ENCODE measurements at places on chromosomes 2 and 18.

DNA sequence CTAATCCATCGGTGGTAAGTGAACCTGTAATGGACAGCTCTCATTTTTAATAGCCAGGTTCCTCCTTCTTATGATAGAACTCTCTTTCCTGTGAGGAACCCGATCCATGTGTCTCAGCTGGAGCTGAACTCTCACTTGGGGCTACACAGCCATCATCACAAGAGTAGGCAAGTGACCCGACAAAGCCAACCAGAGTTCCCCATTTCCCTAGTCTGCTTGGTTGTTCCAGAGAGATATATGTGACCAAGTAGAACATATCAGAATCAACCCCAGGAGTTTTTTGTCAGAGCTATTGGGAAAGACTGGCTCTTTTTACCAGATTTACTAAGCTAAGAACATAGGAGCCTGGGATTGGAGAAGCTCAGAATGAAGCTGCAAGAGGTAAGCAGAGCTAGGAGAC, 14.6 kb upstream of the HNRNPLL start:
- DNase-seq, result no peak

GRCh38 chr18:28999726-29000125, 822.8 kb upstream of the CDH2 start:
- no peak for DNase-seq

DNA sequence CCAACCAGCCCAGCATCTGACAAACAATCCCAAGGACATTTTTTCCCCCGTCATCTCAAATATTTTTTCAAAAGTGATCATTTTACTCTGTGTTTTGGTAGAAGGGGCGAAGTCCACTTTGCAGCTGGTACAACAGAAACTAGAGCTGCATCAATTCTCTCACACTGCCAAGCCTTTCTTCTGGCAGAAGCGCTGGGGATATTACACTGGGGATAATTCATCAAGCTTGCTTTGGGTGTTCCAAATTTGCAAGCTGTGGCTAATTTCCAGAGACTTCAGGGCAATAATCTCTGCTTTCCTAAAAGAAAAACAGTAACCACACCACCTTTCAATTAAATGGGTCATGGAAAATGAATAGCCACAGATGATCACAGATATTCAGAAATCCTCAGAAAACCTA, 238.3 kb downstream of the SLC8A1 start:
- no peak for DNase-seq

DNA sequence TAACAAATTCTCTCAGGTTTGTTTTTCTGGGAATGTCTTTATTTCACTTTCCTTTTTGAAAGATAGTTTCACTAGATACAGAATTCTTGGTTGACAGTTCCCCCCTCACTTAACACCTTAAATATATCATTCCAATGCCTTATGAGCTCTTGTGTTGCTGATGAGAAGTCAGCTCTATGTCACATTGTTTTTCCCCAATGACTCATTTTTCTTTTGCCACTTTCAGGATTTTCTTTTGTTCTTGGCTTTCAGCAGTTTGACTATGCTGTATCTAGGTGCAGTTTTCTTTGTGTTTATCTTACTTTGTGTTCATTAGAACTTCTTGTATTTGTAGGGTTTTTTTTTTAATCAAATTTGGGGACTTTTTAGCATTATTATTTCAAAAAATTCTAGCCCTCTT, 5.6 kb upstream of the RALBP1 start:
- no peak for DNase-seq

GRCh38 chr2:48755473-48755872, at the start of gene LHCGR:
Gene LHCGR (minus strand): TSS chr2:48755724. CDS start chr2:48755671, 53 bp downstream.
- no peak for DNase-seq

- no peak for DNase-seq
Observed at GRCh38 chr18:26863122-26863879, 2.2 kb downstream of the AQP4 start.

GRCh38 chr18:12599966-12600365, 57.9 kb downstream of the SPIRE1 start:
- no peak for DNase-seq

- DNase-seq, result no peak
Observed at GRCh38 chr18:1056404-1056803, 151.7 kb downstream of the ADCYAP1 start.

GRCh38 chr2:22281033-22281432, 1103.9 kb upstream of the KLHL29 start:
- no peak for DNase-seq

- no peak for DNase-seq
Observed at GRCh38 chr18:48732767-48733424, 194.1 kb downstream of the CTIF start.

DNA sequence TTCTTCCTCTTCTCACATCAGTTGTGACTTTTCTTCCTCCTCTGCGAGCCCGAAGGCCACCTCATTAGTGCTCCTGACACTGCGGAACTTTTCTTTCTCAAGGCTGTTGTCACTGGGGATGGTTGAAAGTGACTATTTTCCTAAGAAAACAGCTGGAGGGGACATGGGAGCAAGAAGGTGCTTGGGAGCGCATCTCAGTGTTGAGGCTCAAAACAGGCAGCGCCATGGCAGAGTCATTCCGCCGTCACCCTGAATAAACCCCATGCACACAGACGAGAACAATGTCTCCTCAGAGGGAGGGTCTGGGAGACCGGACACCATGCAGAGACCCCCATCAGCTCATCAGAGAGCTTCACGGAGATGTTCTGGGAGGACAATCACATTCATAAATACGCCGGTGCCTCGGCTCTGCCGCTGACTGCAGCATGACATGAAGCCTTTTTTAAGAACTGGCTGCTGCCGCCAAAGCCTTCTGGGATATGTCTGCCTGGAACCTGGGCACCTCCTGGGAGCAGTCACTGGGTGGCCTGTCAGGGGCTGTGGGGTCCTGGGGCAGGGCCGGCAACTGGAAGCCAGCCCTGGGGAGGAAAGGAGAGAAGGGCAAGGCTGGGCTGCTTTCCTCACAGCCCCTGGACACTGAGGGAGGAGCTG, 19.2 kb downstream of the ATOH8 start:
- DNase-seq, result no peak

DNA sequence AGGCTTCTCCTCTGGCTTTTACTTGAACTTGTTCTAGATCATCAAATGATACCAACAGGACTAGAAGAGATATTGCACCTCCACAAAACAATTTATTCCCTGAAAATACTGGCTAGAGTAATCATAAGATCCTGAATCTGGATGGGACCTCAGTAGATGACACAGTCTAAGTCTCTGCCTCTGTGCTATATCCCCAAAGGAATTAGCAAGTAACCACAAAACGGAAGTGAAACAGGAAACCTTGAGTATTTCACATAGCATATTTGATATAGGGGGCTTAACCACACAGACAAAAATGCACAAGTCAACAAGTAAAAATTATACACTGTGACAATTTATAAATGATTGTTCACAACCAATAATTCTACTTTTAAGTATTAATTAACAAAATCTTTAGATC, 456.9 kb upstream of the TNP1 start:
- no peak for DNase-seq

- DNase-seq, result no peak
Observed at GRCh38 chr2:181957668-181958067, 28.0 kb upstream of the PPP1R1C start.

GRCh38 chr2:115183144-115183543, 740.7 kb downstream of the DPP10 start:
- DNase-seq, result no peak

DNA sequence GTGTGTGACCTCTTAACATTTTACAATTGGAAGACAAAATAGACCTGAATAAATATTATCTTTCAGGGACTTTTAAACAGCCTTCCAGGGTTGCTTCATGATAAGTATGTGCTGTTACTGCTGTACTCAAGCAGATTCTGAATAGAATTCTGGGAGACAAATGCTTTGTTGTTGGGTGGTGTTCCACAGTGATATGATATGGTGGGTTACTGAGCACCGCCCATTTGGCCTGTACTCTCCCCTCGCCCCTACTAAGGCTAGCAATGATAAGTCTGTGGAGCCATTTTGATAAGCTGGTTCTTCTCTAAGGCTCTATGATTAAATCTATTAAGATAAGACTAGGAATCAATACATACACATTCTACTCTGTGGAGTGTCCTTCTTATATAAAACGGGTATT, 89.8 kb upstream of the ITGA4 start:
- no peak for DNase-seq

GRCh38 chr2:113190871-113191270, 17.1 kb downstream of the PSD4 start:
- no peak for DNase-seq

GRCh38 chr2:132439703-132440398, 23.2 kb downstream of the GPR39 start:
- no peak for DNase-seq

- no peak for DNase-seq
Observed at GRCh38 chr2:19527771-19528170, 169.3 kb upstream of the OSR1 start.

GRCh38 chr2:151374436-151374835, 17.0 kb downstream of the TNFAIP6 start:
- DNase-seq, result no peak

- no peak for DNase-seq
Observed at GRCh38 chr2:80467262-80467811, 162.8 kb upstream of the LRRTM1 start.

DNA sequence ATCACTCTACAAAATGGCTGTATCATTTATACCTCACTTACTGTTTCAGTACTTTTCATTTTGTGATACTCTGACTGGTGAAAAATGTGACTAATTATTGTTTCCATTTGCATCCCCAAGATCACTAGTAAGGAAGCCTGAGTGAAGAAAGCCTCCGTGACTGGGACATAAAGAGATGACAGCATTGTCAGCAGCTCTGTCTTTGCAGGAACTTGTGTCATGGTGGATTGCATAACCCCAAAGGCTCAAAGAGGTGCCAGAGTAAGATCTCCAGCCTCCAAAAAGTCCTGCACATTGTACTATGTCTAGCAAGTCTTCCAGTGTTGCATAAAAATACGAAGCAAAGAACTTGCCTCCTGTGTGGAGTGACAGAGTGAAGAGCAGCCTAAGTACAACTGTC, 187.5 kb upstream of the CRIM1 start:
- DNase-seq, result no peak

GRCh38 chr2:48691935-48692691, 63.4 kb downstream of the LHCGR start:
- no peak for DNase-seq

DNA sequence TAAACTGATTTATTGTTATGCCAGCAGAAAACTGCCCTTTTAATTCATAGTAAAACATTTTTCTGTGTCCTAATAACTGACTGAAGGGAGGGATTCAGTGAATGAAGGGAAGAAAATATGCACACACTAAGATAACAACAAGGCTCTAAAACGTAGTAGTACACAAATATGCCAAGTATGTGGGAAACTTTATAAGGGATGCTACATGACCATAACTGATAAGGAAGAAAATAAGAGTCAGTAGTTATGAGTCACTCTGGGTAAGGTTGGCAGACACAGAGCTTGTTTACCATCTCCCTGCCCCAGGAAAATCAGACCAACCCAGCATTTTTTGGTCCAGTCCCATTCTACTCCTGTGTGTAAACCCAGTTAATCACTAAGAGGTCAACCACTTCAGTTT, 124.2 kb downstream of the RPRM start:
- no peak for DNase-seq

DNA sequence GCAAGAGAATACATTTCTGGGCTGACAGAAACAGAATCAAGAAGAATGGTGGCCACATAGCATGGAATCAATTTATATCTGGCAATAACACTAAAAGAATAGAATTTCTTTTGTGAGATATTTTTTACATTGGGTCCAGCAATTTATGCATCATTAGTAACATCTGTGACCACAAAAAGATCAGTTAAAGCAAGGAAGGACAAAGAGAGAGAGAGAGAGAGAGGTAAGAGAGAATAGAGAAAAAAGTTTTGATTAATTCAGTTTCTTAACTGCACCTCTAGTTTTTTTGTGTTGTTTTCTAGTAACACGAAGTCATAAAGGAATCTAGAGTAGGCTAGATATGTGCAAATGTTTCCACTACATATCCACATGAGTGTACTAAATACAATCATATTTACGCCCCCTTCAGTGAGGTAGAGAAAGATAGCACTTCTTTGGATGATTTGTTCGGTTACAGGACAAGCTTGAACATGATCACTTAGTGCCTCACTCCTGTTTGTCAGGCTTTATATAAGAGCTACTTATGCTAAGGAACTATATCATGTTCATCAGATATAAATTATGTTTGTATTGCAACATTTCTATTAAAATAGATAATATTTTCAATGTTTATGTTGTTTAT, 247.4 kb upstream of the COL3A1 start:
- DNase-seq, result no peak

GRCh38 chr2:27255187-27255586, 7.7 kb downstream of the SLC30A3 start:
- DNase-seq, result no peak

DNA sequence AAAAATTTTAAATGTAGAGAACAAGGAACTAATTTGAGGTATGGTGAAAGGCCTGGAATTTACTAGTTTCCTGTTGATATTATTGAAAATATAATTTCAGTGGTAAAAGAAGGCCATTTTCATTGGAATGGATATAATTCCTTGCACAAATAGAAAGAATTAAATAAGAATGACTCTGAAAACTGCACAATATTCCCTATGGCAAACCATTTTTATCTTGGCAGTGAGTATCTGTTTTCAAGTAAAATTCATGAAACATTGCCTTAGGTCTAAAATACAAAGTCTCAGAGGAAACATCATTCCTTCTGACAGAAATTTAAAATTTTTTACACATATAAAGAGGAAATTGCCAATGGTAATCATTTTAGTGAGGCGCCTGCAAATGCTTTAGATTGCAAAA, 1468.3 kb downstream of the LRP1B start:
- DNase-seq, result no peak

GRCh38 chr2:44477657-44478414, 116.1 kb downstream of the CAMKMT start:
- no peak for DNase-seq

GRCh38 chr2:118032169-118033013, 18.5 kb upstream of the CCDC93 start:
- DNase-seq, result peak; percentile 69

- DNase-seq, result no peak
Observed at GRCh38 chr18:36153203-36153602, 23.5 kb downstream of the ELP2 start.

DNA sequence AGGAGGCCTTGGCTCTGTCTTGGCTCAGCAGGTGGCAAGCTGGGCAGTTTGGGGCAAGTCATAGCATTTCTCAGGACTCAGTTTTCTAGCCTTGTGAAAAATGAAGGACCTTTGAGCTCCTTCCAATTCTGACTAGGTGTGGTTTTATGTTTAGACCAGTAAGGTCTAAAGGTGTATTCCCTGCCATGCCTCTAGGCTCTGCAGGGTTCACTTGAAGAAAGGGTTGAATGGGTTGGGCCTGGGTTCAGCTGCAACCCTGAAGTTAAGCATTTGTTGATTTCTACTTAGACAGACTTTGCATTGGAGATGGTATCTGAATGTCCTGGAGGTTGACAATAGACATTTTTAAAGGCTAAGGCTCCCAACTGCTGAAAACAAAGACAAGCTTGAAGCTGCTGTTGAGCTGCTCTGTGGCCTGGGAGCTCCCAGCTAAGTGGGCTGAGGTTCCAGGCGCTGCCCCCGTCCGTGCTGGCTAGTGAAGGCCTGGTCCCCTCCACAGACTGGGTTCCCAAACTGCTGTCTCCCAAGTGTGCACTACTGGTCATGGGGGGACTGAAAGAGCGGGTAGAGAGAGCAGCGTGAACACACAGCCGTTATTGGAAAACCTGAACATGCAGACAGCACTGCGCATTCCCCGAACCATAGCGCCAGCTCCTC, 100.7 kb upstream of the SMAD7 start:
- no peak for DNase-seq

Measured in activated naive CD4-positive, alpha-beta T cell treated with anti-CD3 and anti-CD28 coated beads for 36 hours (primary cell).